HAP-1 (cell line): ENCODE measurements at places on chromosomes 6 and 20.
A peak's percentile ranks its signal among the peaks of the same experiment; 100 is the strongest.

- DNase-seq: no peak
These were observed 57.0 kb downstream of the DLGAP4 start for GRCh38 chr20:36362978-36363713.

- DNase-seq: no peak
These were observed 32.6 kb downstream of the ENPP1 start for GRCh38 chr6:131840441-131840840.

- DNase-seq: no peak
These were observed 308.6 kb downstream of the CDC5L start for GRCh38 chr6:44696099-44696498.

- DNase-seq: no peak
These were observed 72.6 kb downstream of the ARID1B start for GRCh38 chr6:156849806-156850205.

DNA sequence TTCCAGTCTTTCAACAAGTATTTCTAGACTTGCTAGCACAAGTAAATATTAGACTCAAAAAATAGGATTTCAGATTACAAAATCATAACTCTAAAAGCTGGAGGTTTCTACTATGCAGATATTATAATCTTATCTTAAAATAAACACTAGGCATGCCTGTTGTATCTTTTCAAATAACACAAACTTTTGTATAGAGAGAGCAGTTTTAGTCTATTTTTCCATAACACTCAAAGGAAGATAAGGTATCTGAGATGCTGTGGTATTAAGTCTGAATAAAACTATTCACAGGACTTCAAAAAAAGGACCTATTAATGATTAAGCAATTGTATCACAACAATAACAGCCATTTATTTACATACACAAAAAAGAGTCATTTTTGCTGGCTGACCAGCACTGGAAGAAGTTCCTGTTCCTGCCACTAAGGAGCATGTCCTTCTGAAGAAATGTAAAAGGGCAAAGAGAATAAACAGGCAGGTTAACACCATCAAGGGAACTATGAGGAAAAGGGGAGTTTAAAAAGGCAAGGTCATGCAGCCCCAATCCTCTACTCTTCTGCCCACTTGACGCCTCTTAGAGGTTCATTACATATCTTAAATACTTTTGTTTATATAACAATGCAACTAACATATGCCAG is 39.4 kb downstream of the REPS1 start:
- no peak for DNase-seq

DNA sequence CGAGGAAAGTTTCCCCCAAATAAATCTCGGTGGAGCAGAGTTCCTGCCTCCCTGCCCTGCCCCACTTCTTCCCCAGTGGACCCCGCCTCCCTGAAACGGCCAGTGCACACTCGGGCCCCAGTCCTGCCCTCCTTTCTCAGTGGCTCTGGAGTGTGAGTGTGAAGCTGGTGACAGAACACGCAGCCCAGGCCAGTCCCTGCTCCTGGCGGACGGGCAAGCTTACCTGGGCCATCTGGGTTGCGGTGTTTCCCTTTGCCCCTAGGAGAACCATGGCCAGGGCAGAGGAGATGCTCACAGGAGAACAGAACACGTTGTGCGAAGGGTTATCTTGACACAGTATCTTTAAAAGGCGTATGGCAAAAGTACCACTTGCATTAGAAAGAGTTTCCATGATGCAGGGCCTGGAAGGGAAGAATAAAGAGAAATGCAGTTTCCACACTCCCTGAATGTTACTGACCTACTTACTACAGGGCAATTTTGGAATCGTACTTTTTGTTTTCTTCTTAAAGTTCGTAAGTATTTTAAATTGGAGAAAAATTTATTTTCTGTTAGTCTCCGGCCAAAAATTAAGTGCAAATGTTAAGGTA is 2.8 kb downstream of the SERPINB9 start:
- no peak for DNase-seq

DNA sequence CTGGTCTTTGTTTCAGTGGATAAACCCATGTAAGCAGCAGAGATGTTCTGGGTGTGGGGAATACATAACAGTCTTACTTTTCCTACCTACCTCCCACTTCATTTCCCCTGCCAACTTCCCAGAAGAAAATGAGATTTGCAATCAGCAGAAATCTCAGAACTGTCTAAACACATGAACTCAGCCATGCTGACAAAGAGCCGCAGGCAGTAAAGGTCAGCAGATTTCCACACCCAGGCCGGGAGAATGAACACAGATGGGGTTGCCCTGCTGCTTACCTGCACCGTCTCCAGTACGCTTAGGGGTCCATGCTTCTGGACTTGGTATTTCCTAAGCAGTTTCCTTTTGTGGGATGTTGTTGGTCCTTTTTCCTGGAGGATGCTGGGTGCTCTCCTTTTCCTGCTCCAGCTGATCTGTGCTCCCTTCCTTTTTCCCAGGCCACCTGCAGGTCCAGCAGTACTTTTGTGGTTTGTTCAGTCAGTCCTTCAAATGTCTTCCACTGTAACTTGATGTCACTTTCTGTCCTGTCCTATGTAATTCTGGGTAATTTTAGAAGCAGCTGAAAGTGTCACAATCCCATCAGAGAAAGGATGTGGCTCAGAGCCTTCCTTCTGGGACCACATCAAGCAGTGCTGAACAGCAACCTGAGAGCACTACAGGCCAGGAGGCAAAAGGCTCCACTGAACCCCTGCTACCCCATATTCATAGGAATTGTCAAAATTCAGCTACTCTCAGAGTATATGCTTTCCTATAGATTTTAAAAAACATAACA is 129.0 kb downstream of the CEP57L1 start:
- no peak for DNase-seq

DNA sequence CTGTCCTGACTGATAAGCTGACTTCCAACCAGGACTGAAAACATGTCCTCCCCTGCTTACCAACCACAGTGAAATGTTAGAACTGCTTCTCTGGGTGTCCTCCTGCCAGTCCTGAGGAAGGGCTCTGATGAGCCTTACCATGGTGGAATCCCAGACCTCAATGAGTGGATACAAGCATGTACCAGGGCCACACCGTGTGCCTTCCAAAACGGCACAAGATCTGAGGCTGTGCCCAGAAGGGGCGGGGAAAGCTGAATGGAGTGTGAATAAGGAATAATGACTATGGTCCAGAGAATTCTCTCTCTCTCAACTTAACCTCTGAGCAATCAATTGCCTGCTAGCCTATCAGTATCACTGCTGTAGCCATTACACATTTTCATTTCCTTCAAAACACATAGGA is 51.7 kb downstream of the PDE10A start:
- no peak for DNase-seq

- DNase-seq: no peak
These were observed 10.2 kb downstream of the PKIB start for GRCh38 chr6:122620428-122620827.

GRCh38 chr6:19410481-19410880 is 426.7 kb upstream of the ID4 start:
- no peak for DNase-seq

GRCh38 chr6:9646342-9647070 is 768.4 kb downstream of the TFAP2A start:
- DNase-seq: no peak

- DNase-seq: no peak
These were observed 46.6 kb downstream of the CDH4 start for GRCh38 chr20:61298661-61299060.

GRCh38 chr6:102749210-102749971 is 1355.9 kb downstream of the GRIK2 start:
- no peak for DNase-seq

- DNase-seq: peak; percentile 26
These were observed 106.5 kb upstream of the LAMP5 start for GRCh38 chr20:9407805-9408421.

GRCh38 chr20:57693002-57693582 is 16.7 kb downstream of the PMEPA1 start:
- DNase-seq: no peak

DNA sequence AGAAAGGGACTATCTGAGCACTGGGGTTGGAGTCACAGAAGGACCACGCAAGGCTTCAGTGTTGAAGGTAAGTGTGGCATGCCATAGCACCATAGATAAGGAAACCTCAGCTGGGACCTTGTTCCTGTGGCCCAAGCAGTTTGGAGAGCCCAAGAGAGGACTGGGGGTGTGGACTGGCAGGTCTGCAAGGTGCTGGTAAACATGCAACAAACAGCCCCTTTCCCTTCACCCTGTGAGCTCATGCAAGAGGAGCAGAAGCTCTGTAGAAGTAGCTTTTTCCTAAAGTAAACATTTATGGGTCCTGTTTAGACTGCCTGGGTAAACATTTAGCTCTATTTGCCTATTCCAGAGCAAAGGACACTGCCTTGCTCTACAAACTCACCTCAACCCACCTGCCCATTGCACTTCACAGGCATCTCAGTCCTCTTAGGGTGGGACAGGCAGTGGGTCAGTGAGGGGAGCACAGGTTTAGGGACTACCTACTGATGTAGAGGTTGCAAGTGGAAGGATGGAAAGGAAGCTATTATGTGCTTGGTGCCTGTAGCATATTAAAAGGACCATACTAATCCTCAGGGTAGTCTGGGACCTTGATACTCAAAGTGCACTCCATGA is 12.0 kb downstream of the ZSCAN31 start:
- DNase-seq: no peak

- DNase-seq: no peak
These were observed 96.9 kb downstream of the NOL4L start for GRCh38 chr20:32488066-32488838.

DNA sequence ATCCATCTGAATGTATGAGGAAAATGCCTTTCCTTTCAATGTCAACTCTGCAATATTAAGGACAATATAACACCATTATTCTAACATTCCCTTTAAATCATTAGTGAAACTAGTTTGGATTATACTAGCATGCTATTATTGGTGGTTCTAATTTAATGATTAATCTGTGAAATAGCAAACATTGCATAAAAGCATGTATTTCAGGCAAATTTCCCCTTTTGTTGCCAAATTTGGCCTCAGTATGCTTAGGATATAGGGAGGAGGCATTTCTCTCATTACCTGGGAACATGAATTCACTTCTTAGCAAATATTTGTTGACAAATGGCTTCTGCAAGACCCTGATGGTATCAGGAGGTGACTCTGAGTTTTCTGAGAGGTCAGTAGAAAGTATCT is 1.6 kb downstream of the TPMT start:
- DNase-seq: no peak

DNA sequence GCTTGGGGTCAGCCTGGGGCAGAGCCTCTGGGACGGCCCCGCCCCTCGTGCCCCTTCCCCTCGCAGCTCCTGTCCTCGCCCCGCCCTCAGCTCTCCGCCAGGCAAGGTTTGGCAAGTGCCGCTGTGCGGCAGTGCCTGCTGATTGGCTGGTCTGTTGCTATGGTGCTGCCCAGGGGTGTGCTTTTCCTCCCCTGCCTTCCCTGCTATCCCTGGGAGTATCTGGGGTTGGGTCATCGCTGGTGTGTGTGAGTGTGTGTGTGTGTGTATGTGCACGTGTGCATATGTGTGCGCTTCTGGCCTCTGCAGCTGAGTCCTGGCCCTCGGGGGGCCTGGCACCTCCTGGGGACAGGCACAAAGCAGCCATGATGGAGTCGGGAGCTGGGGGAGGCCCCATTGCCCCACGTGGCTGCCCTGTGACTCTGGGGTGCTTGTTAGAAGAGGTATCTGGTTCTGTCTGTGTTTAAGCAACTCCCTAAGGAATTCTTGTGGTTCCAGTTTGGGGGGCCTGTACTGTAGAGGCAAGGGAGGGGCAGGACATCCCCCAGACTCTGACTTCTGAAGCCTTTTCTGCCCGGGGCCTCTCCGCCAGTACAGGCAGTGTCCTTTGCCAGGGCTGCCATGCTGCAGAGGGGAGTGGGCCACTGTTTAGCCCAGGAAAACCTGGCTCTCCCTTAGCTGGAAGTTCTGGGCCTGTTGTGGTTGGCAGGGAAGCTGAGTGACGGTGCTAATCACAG is 6.9 kb downstream of the RTEL1 start:
- no peak for DNase-seq

- DNase-seq: no peak
These were observed 110.0 kb downstream of the GMDS start for GRCh38 chr6:2135401-2135800.

- DNase-seq: no peak
These were observed 37.2 kb downstream of the ZNF341 start for GRCh38 chr20:33769043-33769442.
